ENCODE measurements at places on chromosomes 13 and 19. TPM values are rescaled to one million over a fixed set of nuclear protein-coding genes. Genes with fewer than 3 reads are reported as not detected.

ZNF580 gene
- 78.4 TPM for total RNA-seq

PSMD8 gene
- 312 TPM for total RNA-seq

GSX1 gene
- total RNA-seq: not detected

CLEC4G gene
- not detected for total RNA-seq

GPATCH1 gene
- total RNA-seq: 4.1 TPM

ZNF382 gene
- 57.8 TPM for total RNA-seq

ZNF837 gene
- total RNA-seq: 9.1 TPM

FAM32A gene
- total RNA-seq: 154 TPM

KASH5 gene
- total RNA-seq: not detected
